Glomerular endothelial cell (primary cell): ENCODE measurements at places on chromosomes 7 and 10. TPM values are rescaled to one million over a fixed set of nuclear protein-coding genes. Genes with fewer than 3 reads are reported as not detected.

Gene KCNMA1
- 6.7 and 11.4 TPM in 2 replicates for total RNA-seq

DNA sequence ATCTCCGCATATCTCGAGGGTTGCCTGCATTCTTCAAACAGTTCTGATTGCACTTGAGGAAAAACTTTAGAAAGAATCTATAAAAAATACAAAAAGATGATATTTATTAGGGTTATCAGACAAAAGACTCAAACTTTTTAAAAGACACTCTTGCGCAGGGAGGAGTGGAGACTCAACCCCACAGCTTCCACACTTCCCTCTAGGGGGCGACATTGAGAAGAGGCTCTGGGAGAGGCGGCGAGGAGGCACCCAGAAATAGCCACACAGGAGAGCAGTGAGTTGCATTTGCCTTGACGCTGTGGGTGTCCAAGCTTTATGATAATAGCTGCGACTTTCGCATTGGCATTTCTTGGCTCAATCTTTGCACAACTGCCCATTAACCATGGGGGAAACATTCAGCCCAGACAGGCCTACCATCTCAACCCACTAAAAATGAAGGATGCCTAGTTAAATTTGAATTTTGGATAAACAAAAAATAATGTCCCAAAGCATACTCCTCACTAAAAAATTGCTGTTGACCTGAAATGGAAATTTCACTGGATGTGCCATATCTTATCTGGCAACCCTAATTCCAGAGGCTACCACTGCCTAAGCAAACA is 86.2 kb downstream of the EBF3 start:
- DNase-seq, result no peak

DNA sequence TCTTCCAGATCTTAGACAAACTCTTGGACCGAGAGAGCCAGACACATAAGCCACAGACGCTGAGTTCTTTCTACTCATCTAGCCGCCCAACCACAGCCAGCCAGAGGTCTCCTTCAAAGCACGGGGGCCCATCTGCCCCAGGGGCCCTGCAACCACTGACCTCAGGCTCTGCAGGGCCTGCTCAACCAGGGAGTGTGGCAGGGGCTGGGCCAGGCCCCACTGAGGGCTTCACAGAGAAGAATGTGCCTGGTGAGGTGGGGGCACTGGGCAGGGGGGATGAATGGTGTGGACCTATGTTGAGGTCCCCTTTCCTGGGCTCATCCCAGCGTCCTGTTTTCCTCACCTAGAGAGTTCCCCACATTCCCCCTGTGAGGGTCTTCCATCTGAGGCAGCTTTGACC is 11.4 kb downstream of the ZSWIM8 start:
- DNase-seq, result no peak

- DNase-seq, result no peak
Observed at GRCh38 chr10:47259466-47259865, 40.5 kb upstream of the GDF10 start.

- DNase-seq, result no peak
Observed at GRCh38 chr10:6175329-6176055, 27.2 kb upstream of the PFKFB3 start.

DNA sequence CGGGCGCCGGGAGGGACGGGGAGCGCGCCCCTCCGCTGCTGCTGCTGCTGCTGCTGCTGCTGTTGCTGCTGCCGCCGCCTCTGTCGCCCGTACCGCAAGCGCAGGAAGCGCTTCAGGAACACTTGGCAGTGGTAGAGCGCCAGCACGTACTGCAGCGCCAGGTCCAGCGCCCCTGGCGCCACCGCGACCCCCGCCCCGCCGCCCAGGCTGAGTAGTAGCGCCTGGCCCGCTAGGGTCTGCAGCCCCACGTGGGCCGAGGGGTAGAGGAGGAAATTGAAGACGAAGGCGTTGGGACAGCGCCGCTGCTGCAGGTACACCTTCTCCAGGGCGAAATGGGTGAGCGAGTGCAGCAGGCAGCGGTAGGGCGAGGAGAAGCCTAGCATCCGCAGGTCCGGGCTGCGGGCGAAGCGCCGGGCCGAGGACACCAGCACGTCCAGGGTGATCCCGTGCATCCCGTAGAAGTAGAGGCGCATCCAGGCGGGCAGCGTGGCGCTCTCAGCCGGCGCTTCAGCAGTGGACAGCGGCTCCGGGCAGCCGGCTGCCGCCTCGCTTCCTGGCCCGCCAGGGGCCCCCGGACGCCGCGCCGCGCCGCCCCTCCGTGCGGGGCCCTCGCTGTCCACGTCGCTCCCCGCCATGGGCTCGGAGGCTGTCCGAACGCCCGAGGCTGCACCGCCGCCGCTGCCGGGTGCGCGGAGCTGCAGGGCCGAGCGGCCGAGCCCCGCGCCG is at the start of gene TMEM229A:
TMEM229A (minus strand) TSS at position 699 of the 726 bp plus-strand sequence; CDS start at position 635, 64 bp downstream.
- DNase-seq, result no peak

- no peak for DNase-seq
Observed at GRCh38 chr7:77626586-77627308, 69.5 kb upstream of the RSBN1L start.

DNA sequence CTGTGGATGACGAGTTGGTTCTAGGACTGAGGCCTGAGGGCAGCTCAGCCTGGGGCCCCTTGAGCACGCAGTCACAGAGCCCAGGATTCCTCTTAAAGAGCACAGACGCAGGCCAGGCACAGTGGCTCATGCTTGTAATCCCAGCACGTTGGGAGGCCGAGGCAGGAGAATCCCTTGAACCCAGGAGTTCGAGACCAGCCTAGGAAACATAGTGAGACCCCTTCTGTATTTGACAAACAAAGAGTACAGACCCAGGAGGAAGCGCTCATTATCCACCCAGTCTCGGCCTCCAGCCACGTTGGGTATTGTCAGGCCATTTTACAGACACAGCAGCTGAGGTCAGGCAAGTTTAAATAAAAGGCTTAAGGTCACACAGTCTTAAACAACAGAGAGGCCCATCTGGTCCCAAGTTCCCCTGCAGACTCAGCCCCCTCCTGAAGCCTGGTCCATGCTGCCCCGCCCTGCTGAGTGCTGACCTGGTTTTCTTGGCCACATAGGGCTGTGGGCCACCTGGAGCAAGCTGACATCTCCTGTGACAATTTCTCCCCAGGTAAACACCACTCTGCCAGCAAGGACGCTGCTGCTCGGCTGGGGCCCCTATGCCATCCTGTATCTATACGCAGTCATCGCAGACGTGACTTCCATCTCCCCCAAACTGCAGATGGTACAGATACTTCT is 12.6 kb downstream of the RGR start:
- no peak for DNase-seq

- peak; percentile 89 for DNase-seq
Observed at GRCh38 chr7:43572516-43573049, 10.3 kb upstream of the STK17A start.

DNA sequence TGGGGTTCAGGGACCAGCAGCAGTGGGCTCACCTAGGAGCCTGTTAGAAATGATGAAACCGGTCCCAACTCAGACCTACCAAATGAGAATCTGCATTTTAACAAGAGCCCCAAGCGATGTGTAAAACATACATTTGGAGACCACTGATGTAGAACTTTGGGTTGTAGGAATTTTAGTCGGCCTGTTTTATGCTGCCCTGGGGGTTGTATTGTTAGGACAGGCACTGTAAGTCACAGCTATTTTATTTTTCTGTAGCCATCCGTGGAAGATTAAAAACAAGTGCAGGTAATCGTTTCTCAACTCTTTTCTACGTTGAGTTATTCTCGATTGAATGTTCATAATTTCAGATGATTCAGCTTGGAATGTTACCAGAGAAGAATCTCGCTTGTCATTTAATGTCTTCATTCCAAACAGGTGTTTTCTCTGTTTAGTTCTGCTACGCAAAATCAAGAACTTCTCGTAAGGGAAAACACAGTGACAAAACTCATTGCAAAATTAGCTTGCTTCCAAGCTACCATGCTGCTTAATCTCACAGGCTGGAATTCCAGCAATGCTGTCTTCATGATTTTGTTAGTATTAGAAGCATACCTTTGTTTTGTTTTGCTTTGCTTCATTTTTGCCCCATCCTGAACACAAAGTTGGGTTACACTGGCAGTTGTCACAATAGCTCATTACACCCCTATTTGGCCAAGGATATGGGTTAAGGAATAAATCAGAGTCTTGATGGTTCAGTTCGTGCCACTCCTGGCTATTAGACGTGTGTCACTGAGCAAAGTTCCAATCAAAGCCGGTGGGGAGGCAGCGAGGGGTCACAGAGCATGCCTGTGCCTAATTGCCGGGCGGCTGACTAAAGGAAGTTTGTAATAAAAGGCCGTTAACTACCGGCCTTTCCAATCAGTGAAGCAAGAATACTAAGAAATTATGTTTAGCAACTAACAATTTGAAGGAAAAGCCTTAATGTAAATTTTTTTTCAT is 676.9 kb downstream of the GATA3 start:
- no peak for DNase-seq

DNA sequence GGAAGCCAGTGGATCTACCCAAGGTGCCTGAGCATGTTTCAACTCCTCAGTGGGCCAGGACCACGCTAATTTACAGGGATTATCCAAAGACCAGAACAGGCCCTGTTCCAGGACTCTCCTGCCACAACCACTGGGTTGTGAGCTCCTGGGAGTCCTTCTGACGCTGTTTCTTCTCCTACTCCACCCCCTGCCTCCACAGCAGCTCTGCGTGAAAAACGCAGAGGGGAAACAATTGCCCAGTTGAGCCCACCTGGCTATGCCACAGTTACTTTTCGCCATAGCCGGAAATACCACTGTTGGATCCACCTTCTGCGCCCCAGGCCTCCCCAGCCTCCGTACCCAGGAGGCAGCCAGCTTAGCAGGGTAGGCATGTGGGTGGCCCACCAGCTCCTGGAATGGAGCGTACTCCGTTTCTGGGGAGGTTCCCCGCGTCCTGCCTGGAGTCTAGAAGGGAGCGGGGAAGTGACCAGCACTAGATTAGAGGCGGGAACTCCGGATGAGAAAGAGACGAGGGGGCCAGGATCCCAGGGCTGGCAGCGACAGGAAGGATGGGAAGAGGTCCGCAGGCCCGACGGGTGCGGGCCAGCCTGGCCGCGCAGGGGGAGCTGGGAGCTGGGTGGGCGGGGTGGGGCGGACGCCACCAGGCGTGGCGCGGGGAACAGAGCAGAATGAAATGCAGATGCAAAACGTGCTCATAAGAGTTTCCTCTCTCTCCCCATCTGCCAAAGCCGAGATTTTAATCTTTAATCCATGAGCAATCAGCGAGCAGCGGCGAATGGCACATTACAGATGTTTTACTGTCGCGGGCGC is 32.1 kb upstream of the PAX2 start:
- no peak for DNase-seq

GRCh38 chr7:77757589-77757988 is 40.6 kb downstream of the TMEM60 start:
- no peak for DNase-seq

GRCh38 chr7:15046861-15047260 is 144.3 kb upstream of the DGKB start:
- no peak for DNase-seq

- no peak for DNase-seq
Observed at GRCh38 chr10:69795242-69795934, 6.3 kb upstream of the COL13A1 start.

DNA sequence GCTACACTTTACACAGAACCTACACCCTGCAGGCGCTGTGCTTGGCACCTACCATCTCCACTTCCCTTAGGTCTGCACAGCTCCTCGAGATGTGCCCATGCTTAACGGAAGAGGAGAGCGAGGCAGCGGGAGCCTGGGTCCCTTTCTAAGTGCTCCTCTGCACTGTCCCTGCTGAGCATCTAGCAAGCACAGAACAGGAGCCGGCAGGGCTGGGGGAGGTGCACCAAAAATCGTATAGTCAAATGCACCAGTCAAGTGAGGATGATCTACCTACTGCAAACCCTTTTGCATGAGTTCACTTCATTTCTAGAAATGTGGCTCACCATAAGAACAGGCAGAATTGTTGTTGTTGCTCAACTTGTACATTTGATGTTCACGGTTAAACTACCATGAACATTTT is 267.7 kb downstream of the TNS3 start:
- DNase-seq, result no peak

DNA sequence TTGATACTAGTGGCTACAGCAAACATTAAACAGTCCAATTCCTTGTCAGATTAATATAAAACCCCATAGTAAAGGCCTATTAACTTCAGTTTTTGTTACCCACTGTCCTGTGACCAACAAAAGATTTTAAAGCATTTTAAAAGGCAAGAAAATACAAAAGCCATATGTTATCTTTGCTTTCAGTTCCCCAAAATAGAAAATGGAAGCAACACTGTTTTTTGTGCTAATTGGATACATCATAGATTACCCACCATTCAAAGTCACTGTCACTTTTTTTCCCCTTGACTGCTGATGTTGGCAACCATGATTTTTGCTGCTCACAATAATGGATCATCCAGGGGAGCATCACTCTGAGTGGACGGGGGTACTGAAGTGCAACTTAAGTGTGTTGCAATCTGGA is 52.4 kb upstream of the TMEM140 start:
- DNase-seq, result no peak

DNA sequence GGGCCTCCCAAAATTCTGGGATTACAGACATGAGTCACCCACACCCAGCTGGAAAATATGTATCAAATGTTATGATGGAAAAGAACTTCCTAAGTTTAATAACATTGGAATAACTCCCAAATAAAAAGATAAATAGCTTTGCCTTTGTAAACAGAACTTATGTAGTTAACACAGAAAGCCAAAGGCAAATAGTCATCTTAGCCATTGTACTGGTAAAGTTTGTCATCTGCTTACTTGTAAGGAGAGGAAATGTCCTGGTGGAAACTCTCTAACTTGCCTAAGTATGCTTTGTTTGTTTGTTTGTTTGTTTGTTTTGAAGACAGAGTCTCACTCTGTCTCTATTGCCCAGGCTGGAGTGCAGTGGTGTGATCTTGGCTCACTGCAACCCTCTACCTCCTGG is 23.8 kb upstream of the TPST1 start:
- no peak for DNase-seq

DNA sequence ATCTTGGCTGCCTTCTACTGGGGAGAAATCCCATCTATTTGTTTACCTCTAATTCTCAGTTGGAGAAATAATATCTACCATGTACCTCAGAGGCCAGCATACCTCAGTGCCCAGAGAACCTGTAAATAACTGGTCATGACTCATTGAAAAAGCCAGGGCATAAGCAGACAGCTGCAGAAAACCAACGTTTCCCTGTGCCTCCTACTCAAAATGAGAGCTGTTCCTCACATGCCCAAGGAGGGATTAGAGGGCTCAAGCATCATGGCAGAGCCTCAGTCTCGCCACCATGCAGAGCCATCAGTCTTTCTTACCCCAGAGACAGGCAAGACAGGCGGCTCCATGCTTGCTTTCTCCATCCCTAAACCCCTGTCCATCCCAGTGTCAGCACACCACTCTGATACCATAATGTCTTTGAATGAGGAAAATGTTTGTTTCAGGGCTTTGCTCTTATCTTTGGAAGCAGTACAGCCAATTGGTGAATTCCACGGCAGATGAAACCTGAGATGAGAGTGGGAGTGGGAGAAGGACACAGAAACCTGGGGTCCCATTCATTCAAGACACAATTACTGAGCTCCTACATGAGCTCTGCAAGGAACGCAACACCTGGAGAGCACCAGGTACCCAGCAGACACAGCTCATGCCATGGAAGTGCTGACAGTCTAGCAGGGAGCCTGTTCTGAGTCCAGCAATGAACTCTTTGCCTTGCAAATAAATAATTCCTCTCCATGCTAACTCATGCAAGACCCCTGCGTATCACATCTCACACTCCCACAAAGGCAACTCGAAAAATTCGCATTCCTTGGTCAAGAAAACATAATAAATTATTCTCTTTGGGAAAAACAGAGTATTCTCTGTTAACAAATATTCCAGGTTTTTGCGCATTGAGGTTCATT is 21.1 kb downstream of the PON1 start:
- no peak for DNase-seq

Gene SLC16A9
- total RNA-seq, result 1.5 and 4.6 TPM in 2 replicates

GRCh38 chr7:28183627-28184026 is 3.0 kb upstream of the JAZF1 start:
- no peak for DNase-seq

GRCh38 chr10:3500408-3500856 is 284.6 kb downstream of the KLF6 start:
- no peak for DNase-seq

Gene CYP3A4
- total RNA-seq, result not detected in 2 replicates

Gene TAS2R5
- 0.34 and 1.1 TPM in 2 replicates for total RNA-seq
